ENCODE measurements at places on chromosomes 11 and 22.

DNA sequence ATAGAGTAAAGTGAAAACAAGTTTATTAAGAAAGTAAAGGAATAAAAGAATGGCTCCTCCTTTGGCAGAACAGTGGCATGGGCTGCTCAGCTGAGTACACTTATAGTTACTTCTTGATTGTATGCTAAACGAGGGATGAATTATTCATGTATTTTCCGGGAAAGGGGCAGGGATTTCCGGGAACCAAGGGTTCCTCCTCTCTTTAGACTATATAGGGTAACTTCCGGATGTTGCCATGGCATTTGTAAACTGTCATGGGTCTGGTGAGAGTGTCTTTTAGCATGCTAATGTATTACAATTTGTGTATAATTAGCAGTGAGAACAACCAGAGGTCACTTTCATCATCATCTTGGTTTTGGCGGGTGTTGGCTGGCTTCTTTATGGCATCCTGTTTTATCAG, 23.5 kb upstream of the SPTY2D1 start:
- no peak for DNase-seq

DNA sequence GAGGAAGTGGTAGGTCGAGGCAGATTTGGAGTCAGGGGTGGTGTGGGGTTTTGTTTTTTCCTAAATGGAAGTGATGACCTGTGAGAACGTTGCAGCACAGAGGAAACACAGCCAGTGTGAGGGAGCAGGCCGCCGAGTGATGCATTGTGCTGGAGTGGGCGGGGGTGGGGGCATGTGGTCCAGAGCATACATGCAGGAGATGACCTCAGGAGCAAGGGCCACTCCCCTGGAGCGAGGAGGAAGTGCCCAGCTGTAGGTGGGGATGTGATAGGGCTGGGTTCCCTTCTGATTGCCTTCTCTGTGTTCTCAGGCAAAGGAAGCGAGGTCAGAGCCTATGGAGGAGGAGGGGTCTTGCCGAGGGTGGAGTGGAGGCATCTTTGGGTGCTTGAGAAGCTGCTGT, 81.4 kb downstream of the PPP6R3 start:
- DNase-seq: no peak

DNA sequence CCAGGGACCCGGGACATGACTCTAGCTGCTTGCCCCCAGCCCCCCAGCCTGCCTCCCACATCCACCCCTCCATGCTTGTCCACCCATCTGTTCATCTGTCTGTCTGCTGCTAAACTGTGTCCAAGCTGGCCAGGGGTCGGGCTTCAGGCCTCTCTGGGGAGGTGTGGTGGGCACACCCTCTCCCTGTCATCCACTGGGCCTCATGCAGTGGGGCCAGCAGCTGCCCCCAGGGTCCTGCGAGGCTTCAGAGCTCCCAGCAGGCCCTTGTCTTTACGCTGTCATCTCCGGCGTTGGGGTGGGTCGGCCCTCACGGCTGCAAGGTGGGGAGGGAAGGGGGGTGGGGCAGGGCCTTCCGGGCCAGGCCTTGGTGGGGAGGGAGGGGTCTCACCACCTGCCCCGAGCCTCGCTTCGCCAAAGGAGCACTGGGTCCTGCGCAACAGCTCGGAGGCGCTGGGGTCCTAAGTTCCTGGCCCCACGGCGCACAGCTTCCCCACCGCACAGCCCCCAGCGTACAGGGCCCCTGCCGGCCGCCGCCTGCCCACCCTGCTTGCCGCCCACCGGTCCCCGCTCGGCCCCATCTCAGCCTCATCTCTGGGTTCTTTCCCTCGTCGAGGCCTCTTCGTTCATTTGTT, 26.7 kb downstream of the MOB2 start:
- DNase-seq: no peak

DNA sequence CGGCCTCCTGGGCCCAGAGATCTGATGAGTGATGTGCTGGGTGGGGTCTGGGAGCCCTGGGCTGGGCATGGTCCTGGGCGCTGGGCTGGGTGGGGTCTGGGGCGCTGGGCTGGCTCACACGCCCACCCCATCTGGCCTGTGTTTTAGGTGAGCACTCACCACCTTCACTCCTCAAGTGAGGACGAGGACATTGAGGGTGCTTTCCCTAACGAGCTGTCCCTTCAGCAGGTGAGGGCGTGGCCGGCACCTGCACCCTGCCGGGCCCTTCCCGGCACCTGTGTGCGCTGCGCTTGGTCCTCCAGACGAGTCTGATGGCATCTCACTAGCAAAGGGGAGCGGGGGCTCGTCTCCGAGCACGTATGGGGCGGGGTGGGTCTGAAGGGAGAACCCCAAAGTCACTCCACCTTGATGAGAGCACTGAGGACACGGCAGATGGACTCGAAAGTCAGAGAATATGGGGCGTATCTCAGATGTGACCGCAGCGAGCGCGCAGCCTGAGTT, 37.9 kb downstream of the SBF1 start:
- no peak for DNase-seq

DNA sequence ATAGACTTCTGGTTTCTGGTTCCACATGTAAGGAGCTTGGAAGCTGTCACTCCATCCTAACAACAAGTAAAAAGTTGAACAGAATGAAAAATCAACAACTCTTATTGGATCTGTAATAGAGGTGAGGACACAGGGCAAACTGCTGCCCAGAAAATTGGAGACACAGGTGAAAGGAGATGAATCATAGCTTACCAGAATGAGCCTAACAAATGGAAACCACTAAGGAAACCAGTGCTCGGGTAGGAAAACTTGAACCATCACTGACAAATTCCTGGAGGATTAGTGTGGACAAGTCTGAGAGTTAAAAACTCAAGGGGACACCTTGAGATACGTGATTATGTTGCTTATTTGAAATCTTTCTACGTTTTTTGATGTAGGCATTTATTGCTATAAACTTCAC, 52.1 kb downstream of the GDPD4 start:
- DNase-seq: no peak

DNA sequence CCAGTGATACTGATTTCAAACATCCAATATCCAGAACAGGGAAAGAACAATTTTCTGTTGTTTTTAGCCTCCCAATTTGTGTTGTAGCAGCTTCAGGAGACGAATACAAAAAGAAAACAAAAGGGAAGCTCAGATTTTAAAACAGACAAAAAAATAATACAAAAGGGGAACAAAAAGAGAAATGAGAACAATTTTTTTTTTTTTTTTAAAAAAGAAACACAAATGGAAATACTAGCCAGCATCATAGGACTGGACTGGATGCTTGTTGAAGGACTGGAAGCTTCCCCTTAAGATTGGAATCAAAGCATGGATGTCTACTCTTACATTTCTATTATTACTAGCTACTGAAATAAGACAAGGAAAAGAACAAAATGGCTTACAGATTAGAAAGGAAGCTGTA, 46.5 kb upstream of the SORL1 start:
- DNase-seq: no peak

DNA sequence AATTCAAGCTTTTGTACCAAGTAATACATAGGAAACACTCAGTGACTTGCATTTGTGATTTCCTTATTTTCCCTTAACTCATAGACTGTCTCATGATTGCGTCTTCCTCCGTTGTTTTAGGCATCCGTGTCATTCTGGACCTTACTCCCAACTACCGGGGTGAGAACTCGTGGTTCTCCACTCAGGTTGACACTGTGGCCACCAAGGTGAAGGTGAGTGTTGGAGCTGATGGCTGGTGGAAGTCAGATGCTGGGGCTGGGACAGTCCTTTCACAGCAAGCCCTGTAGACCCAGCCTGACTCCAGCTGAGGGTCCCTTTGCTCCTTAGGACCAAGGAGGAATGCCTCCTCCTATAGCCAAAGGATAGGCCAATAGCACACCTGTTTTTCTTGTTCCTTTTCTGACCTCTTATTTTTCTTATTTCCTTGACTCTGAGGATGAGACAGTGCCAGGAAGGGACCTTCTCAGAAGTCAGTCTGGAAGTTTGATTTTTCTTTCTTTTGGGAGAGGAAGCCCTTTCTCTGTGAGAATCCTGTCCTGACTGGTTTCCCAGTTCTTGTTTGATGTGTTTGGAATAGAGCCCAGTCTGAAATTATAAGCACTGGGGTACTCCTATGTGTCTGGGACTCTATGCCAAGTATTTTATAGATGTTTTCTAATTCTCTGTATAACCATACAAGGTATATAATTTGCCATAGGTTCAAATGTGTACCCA, 2.2 kb downstream of the SLC3A2 start:
- no peak for DNase-seq

- no peak for DNase-seq
Measured at GRCh38 chr11:67027943-67028542, 5.1 kb downstream of the SYT12 start.

DNA sequence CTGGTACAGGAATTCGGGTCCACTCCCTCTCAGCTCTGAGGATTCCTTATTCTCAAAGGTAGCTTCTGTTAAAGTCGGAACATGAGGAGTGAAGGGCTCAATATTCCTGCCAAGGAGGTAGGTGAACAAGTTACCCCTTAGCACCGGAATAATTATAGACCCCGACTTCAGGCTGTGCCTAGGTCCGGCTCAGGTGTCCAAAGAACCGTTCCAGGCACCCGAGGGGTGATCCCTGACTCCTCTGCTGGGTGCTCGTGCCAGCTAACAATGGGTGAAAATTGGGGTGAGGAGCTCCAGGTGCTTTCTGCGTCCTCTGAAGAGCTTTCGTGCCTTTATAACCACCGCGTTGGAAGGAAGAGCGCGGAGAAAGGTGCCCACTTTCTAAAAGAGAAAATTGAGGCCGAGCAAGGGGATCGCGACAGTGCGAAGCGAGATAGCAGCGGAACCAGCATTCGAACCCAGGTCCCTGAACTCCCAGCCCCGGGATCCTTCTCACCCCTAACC, 393 bp downstream of the CYB561A3 start:
- DNase-seq: no peak

DNA sequence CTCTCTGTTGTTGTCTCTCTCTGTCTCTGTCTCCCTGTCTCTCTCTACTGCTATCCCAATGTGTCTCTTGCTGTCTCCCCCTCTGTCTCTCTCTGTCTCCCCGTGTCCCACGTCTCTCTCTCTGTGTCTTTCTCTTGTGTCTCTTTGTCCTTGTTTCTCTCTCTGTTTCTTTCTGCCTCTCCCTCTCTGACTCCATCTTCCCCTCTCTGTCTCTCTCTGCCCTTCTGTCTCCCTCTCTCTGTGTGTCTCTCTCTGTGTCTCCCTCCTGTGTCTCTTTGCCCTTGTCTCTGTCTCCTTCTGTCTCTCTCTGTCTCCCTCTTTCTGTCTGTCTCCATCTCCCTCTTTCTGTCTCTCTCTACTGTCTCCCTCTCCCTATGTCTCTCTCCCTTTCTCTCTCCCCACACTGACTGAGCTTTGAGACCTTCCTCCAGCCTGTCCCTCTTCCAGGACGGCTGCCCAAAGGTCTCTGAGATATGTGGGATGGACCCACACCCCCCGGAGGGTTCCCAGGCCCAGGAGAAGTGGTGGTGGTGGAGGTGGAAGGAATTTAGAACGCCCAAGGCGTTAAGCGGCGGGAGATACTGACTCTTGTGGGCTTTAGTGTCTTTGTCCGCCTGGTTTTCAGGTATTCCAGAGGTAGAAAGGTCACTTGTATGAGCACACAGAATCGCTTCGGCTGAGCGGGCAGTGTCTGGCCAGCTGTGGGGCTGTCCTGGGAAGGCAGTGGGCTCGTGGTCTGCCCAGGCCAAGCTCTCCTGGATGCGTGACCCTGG, 65.5 kb upstream of the CCND1 start:
- DNase-seq: no peak

DNA sequence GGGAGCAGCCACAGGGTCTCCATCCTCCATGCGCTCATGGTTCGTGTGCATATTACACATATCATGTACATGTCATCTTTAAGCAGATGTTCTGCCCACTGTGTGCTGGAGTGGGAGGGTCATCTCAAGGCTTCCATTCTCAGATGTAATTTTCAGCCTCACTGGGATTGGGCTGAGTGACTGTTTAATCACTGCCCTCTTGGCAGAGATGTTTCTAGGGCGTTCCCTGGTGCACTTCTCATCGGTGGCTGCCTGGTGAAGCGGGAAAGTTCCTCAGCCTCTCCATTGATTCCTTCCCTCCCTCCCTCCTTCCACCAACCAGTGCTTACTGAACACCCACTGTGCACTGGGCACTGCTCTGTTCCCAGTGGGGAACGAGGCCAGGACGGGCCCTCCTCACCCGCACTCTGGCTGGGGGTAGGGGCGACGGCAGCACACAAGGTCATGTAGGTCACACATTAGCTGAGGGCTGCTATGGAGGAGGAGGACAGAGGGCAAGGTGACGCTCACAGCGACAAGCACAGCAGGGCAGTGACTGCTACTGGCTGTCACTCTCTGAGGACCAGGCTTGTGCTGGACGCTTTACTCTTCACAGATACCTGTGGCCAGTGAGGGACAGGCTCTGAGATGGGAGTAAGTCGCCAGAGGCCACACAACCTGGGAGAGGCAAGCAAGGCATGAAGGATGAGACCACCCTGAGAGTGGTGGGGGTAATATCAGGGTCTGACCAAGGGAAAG, 22.9 kb downstream of the GNAZ start:
- DNase-seq: no peak

DNA sequence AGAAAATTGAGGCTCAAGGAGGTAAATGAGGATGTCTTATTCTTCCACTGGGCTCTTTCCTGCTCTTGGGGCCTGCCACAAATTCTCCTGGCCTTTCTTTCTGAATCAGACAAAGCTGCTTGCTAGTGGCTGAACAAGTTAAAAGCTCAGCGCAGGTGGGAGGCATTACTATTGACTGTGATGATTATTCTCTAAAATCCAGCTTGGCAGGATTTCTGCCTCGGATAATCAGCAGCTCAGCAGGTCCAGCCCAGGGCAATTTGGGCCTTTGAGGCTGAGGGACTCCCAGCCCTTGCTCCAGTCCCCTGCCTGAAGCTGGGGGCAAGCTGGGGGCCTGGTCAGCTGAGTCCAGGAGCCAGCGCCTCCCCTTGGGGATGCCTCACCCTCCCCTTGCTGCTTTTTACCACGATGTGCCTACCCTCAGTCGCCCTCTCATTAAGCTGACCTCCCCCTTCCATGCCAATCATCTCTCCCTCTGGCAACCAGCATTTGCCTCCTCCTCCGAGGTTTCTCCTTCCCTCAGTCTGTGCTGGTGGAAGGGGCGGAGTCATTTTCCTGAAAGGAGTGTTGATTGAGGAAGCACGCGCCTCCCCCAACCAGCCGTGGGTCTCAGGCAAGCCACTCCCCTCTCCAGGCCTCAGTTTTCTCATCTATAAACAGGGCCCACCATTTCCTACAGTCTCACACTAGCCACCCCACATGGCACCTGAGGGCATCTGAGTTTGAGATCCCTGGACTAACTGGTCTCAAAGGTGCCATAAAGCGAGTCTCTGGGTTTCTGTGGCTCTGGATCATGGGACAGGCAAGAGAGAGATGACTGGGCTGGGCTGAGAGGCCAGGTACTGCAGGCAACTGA, 60.6 kb upstream of the PRDM11 start:
- no peak for DNase-seq

Measured in activated CD8-positive, alpha-beta memory T cell treated with anti-CD3 and anti-CD28 coated beads for 1 hour (primary cell).